ENCODE measurements at places on chromosomes 1 and 21.

DNA sequence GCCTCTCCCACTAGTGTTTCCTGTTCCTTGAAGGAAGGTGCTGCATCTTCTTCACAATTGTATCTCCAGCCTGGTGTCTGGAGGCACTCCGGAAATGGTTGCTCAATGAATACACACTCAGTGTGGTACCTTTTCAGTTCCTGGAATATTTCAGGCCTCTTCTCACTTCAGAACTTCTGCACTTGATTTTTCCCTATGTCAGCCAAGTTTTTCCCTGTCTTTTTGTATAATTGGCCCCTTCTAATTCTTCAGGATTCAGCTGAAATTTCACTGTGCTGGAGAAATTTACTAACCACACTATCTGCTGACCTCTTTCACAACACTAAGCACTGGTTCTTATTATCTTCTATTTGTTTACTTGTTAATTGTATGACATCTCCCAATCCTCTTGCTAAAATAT, 61.2 kb upstream of the MAP10 start:
- no peak for DNase-seq

DNA sequence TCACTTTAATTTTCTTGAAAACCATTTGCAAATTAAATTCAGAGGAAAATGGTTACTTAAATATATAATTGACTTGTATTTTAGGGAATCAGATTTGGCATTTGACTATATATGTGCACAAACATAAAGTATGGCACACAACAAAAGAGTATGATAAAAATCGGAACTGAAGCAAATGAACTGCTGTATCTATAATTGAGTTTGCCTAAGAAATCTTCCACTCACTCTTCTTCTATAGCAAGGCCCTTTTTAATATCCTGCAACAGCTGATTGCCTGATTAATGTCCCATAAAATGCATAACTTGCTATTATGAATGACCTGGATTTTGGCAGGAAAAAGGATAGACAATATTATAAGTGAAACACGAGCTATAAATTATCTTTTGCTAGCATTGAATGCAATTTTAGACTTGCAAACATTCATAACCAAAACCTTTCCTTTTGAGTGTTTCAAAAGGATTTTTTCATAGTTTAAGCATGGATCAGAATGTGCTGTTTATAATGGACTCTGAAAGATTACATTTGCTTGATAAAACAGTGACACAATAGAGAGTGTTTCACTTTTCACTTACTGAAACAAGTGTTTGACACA, 2204.3 kb downstream of the MRPL39 start:
- DNase-seq: no peak

GRCh38 chr1:204442376-204443259, 31.0 kb upstream of the PPP1R15B start:
- no peak for DNase-seq

GRCh38 chr1:53111073-53111556, 31.3 kb downstream of the SLC1A7 start:
- DNase-seq: no peak

GRCh38 chr21:45963232-45963570, 18.4 kb upstream of the COL6A1 start:
- no peak for DNase-seq

DNA sequence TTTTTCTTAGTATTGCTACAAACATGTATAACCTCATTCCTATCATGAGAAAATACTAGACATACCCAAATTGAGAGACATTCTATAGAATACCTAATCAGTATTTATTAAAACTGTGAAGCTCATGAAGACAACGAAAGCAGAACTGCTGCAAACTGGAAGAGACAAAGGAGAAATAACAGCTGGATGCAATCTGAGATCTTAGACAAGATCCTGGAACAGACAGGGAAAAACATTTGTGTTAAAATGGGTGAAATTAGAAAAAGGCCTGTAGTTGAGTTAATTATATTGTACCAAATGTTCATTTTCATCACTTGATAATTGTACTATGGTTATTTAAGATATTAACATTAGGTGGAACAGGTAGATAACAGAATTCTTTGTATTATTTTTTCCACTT, 392.0 kb downstream of the PLPP3 start:
- no peak for DNase-seq

All from stimulated activated CD4-positive, alpha-beta T cell treated with anti-CD3 and anti-CD28 coated beads, Interleukin-2, amount 100 ng/mL, for 48 hours (primary cell).